ENCODE measurements at places on chromosomes 4 and X. TPM values are rescaled to one million over a fixed set of nuclear protein-coding genes. Genes with fewer than 3 reads are reported as not detected.
A peak's percentile ranks its signal among the peaks of the same experiment; 100 is the strongest.

SMARCAD1 gene
- total RNA-seq: 17.1 TPM

ASB12 gene
- total RNA-seq: not detected

GPC3 gene
- not detected for total RNA-seq

TMEM154 gene
- total RNA-seq: 34.5 TPM

GUCY1B1 gene
- total RNA-seq: 0.39 TPM

GC gene
- not detected for total RNA-seq

ZDHHC15 gene
- total RNA-seq: not detected

FAM184B gene
- total RNA-seq: not detected

MAGEA12 gene
- total RNA-seq: 24.2 TPM

ETDB gene
- total RNA-seq: not detected

NPY5R gene
- not detected for total RNA-seq

C4orf54 gene
- total RNA-seq: 0.22 TPM

DNA sequence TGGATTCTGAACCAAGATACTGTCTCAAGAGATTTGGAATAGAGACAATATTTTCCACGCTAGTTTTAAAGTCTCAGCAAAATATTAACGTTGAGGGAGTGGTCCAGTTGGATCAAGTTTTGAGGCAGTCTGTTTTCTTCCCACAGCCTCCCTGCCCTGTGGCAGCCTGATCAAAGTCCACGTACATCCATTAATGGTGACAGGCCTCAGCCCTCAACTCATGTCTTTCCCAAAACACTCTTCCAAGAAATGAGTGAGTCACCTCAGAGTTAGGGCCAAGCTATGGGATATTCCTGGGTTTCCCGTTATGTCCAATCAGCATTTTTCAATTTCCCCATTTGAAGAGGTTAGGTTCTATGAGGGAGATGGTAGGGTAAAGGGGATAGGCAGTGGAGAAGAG, 28.5 kb downstream of the EGFL6 start:
- H3K27ac ChIP-seq: no peak overlapping the region
- no peaks in the 10 kb centered on the region for H3K4me1 ChIP-seq
- H3K4me3 ChIP-seq: no peak overlapping the region
- no peak for DNase-seq

DNA sequence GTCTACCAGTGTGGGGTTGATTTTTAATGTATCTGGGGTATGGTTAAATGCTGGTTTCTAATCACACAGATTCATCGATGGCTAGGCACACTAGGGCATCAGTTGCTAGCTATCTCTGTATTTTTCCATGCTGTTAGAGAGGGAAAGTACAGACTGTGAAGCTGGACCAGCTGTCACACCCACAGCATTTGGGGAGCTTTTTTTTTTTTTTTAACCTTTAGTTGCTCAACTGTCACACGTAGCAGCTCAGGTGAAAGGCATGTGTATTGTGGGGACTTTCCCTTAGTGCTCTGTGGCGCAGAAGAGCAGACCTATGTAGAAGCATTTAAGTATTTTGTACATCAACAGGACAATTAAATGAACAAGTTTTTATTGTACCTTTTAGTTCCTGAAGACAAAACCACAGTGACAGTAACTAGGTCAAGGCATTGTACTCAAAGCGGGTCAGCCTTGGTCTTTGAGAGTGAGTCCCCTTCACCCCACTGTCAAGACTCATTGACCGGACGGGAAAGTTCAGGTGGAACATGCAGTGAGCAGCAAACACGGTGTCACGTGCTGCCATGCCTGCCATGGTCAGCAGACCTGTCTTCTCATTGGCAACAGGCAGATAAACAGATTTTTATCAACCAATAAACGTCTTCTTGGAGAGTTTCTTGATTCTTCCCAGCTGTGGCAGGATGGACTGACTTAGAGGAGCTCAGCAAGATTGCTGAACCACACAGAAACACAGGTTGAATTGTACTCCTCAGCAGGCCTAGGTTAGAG, 65.3 kb downstream of the CASP3 start:
- H3K27me3 ChIP-seq: no peaks in the 10 kb centered on the region
- no peak overlapping the region for H3K4me3 ChIP-seq
- DNase-seq: no peak
- H3K36me3 ChIP-seq: no peaks in the 10 kb centered on the region
- no peak overlapping the region for H3K27ac ChIP-seq

GRCh38 chrX:40061871-40062524, 35.8 kb downstream of the BCOR start:
- H3K27me3 ChIP-seq: no peaks in the 10 kb centered on the region
- DNase-seq: no peak
- H3K36me3 ChIP-seq: no peaks in the 10 kb centered on the region
- no peaks in the 10 kb centered on the region for H3K4me1 ChIP-seq

- peak; percentile 44 for DNase-seq
- no peaks in the 10 kb centered on the region for H3K27me3 ChIP-seq
- no peaks in the 10 kb centered on the region for H3K4me1 ChIP-seq
- H3K4me3 ChIP-seq: no peak overlapping the region
- no peak overlapping the region for H3K27ac ChIP-seq
- no peaks in the 10 kb centered on the region for H3K36me3 ChIP-seq
These were observed 21.9 kb downstream of the BMP3 start for GRCh38 chr4:81052119-81053068.

- peaks cover 67% of the 10 kb centered on the region for H3K36me3 ChIP-seq
- DNase-seq: no peak
- H3K27ac ChIP-seq: no peak overlapping the region
- no peak overlapping the region for H3K4me3 ChIP-seq
These were observed 64.7 kb downstream of the SLC7A11 start for GRCh38 chr4:138177278-138177968.

GRCh38 chr4:52566136-52567031, 92.7 kb downstream of the USP46 start:
- no peaks in the 10 kb centered on the region for H3K36me3 ChIP-seq
- H3K27me3 ChIP-seq: no peaks in the 10 kb centered on the region
- H3K4me3 ChIP-seq: no peak overlapping the region
- no peak for DNase-seq

DNA sequence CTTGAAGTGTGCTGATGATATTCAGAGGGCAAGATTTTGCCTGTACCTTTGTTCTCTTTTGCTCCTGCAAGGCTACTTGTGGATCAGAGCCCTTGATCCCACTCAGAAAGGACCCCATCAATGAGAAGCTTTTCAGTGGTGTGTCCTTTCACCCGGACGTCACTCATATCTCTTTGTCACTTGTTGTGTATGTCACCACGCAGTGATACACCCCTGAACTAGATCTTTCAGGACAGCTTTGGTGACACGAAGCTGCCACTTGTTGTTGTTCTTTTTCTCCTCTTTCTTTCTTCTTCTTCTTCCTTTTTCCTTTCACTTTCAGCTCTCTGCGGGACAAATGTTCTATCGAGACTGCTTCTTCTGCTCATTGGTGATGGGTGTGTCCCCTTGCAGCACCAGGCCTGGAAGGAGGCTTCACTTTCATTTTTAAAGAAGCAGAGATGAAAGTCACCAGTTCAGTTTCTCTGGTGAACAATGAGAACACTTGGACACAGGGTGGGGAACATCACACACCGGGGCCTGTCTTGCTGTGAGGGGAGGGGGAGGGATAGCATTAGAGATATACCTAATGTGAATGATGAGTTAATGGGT, 83.6 kb downstream of the NBDY start:
- H3K4me1 ChIP-seq: no peaks in the 10 kb centered on the region
- DNase-seq: no peak
- H3K27ac ChIP-seq: no peak overlapping the region
- no peak overlapping the region for H3K4me3 ChIP-seq
- no peaks in the 10 kb centered on the region for H3K36me3 ChIP-seq

- H3K4me3 ChIP-seq: no peak overlapping the region
- H3K27ac ChIP-seq: no peak overlapping the region
- H3K36me3 ChIP-seq: no peaks in the 10 kb centered on the region
- H3K4me1 ChIP-seq: no peaks in the 10 kb centered on the region
These were observed 43.3 kb downstream of the DHRSX start for GRCh38 chrX:2457289-2458133.

DNA sequence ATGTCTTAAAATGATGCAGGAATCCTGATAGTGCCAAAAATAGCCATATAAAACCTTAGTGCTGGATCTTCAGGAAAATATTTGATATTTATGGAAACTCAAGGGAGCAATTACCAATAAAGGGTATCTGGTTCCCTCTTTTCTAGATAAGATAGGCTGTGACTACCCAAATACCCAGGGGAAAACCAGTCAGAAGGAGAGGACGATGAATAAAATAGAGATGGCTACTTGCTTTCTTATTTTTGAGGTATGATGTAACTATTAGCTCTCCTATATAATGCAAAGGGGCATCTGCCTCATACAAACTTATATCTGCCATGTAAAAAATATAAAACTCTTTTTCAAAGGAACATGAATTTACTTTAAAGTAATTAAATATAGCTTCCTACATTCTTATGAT, 23.4 kb upstream of the COX18 start:
- no peak overlapping the region for H3K4me3 ChIP-seq
- H3K4me1 ChIP-seq: no peaks in the 10 kb centered on the region
- no peaks in the 10 kb centered on the region for H3K27me3 ChIP-seq
- DNase-seq: no peak
- H3K36me3 ChIP-seq: 0 out of 2 replicates have a peak, but pooled peaks cover under 1% of the 10 kb centered on the region

GRCh38 chrX:17826609-17827496, 34.2 kb downstream of the RAI2 start:
- H3K4me1 ChIP-seq: no peaks in the 10 kb centered on the region
- no peak overlapping the region for H3K27ac ChIP-seq
- no peak overlapping the region for H3K4me3 ChIP-seq
- H3K27me3 ChIP-seq: peaks cover 18% of the 10 kb centered on the region

DNA sequence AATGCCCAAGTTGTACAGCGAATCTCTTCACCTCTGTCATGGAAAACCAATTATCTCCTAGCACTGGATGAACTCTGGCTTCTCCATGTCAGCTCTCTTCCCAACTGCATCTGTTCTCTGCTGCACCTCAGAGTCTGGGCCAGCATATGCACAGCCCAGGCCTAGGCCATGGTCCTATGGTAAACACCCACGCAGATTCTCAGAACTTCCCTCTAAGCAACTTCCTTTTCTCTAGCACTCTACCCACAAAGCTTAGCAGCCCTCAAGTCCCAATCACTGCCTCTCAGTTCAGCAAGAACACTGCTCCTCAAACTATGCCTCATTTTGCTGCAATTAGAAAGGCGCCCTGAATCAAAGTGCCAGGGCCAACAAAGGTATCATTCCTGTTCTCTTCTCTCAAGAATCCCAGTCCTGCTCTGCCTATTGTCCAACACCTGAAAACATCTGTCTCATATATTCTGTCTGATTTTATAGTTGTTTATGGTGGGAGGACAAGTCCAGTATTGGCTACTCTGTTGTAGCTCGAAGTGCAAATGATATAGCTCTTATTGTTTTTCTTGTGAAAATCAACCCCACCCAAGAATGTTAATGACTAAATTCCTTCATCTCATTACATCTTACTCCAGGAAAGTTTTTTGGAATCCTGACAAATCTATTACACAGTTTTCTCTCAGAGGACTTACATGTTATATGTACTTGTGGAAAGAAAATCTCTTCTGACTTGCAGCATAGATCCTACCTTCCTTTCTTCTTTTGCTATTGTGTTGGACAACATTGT, 85.4 kb downstream of the DCHS2 start:
- H3K4me3 ChIP-seq: no peak overlapping the region
- no peaks in the 10 kb centered on the region for H3K36me3 ChIP-seq
- H3K27ac ChIP-seq: no peak overlapping the region

DNA sequence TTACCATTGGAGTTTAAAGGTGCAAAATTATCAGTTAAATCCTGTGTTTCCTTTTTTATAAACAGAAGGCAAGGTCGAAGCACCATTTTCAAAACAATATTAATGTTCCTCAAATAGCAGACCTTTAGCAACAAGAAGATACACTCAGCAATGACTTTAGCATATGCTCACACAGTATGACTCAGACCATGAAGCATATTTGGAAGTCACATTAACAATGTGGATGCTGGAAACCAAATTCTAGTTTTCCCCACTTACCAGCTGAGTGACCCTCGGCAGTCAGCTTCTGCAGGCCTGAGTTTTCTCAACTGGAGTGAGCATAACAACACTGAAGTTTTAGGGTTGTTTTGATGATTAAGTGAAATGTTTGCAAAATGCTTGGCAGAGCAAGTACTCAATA, 130.5 kb downstream of the ANK2 start:
- no peak for DNase-seq
- no peak overlapping the region for H3K4me3 ChIP-seq
- H3K36me3 ChIP-seq: no peaks in the 10 kb centered on the region
- H3K27ac ChIP-seq: no peak overlapping the region

DNA sequence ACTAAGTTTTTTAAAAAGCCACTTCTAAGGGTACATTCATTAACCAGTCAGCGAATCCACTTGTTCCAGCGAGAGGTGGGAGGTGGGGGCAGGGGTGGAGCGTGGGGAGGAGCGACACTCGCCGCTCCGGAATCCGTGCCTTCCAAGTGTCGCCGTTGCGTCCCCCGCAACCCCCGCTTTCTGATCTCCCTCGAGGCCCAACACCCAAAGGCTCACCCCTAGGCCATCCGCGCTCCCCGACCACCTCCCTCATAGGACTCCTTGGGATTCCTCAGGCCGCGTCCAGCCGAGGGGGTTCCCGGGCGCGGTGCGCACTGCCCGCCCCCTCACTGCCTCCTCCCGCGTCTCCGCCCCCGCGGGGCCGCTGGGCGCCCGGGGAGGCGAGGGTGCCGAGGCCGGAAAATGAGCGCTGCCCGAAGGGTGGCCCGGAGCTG, 108.1 kb upstream of the STOX2 start:
- H3K4me1 ChIP-seq: peaks cover 5% of the 10 kb centered on the region
- H3K27ac ChIP-seq: no peak overlapping the region
- no peaks in the 10 kb centered on the region for H3K27me3 ChIP-seq
- H3K36me3 ChIP-seq: no peaks in the 10 kb centered on the region
- peak; percentile 36 for DNase-seq

- H3K27ac ChIP-seq: no peak overlapping the region
- H3K36me3 ChIP-seq: no peaks in the 10 kb centered on the region
- peak; percentile 31 for DNase-seq
- no peak overlapping the region for H3K4me3 ChIP-seq
- H3K4me1 ChIP-seq: peaks cover 29% of the 10 kb centered on the region
These were observed 106.9 kb downstream of the SMIM20 start for GRCh38 chr4:26020881-26021280.

DNA sequence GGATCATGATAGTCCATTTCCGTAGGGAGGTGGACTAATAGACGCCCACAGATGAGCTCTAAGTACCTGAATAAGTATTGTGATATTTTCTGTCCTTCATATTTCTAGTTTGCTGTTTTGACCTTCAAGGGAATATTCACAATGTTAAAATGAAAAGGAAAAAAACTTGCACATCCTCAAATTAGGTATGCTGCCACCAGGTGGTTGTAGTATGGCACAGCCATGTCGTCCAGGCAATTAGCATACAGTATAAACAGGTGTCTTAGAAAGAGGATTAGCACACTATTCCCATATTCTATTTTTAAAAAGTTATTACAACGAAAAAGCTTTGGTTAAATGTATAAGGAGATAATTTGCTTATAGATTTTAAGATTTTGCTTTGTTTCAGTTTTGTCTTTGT, 802.0 kb downstream of the RPA4 start:
- no peaks in the 10 kb centered on the region for H3K4me1 ChIP-seq
- no peaks in the 10 kb centered on the region for H3K27me3 ChIP-seq
- no peak overlapping the region for H3K4me3 ChIP-seq
- no peaks in the 10 kb centered on the region for H3K36me3 ChIP-seq

- H3K27ac ChIP-seq: no peak overlapping the region
- H3K4me3 ChIP-seq: no peak overlapping the region
- no peaks in the 10 kb centered on the region for H3K27me3 ChIP-seq
- H3K36me3 ChIP-seq: no peaks in the 10 kb centered on the region
These were observed 2121.0 kb downstream of the PCDH7 start for GRCh38 chr4:32841217-32841616.
